Activated T-cell treated with anti-CD3 and anti-CD28 coated beads, Interleukin-2, amount 50 U/mL, for 24 hours (primary cell): ENCODE measurements at places on chromosomes 16 and 17.

DNA sequence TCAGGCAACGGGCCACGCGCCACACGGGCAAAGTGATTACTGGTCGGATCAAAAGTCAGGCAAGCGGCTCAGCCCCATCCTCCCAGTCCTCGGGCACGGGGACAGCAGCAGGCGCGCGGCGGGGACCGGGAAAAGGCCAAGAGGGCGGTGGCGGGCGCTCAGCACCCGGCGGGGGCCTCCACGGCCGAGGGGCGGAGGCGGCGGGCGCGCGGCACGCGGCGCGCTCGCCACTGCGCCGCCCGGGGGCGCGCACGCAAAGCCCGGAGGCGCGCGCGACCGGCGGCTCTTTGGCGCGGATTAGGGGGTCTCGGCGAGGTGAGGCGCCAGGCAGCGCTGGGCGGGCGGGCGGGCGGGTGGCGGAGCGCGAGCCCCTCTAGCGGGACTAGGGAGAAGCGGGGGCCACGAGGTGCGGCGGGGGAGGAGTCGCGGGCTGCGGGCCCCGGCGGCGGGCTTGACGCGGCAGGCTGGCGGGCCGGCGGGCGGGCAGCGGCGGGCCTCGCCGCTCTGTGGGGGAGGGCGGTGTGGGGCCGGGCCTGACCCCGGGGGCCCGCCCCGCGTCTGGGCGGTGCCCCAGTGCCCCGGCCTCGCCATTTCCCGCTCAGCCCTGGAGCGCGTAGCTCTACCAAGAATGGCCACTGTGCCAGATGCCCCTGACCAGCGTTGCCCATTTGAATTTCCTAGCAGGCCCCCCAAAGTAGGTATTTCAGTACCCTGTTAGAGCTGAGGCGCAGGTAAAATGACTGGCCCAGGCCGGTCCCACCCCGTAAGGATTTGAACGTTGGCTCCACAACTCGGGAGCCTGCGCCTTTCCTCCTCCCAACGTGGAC is at the start of the genes ACACA and TADA2A:
Gene ACACA, minus strand, starts transcription at position 202 of the 827 bp plus-strand sequence. CDS start 537 bp downstream, outside the sequence.
Gene TADA2A, plus strand, starts transcription at position 252 of the 827 bp plus-strand sequence. CDS start 4,480 bp downstream, outside the sequence.
- DNase-seq, result peak; percentile 88

DNA sequence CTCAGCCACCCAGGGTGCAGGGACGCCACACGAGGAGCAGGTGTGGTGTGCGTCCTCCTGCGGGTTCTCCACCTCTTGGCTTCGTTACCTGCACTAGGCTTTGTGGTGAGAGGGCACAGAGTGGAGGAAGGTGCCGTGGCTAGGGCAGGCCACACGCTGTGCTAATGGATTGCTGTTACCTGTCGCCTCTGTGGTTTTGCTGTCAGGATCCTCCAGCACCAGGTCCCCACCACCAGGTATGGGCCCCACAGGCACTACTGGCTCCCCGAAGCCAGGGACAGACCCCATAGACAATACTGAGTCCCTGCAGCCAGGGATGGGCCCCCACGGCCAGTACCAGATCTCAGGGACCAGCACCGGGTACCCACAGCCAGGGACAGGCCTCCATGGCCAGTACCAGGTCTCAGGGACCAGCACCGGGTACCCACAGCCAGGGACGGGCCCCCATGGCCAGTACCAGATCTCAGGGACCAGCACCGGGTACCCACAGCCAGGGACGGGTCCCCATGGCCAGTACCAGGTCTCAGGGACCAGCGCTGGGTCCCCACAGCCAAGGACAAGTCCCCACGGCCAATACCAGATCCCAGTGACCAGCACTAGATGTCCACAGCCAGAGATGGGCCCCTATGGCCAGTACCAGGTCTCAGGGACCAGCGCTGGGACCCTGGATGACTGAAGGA is 315.6 kb downstream of the SEC14L1 start:
- peak; percentile 68 for DNase-seq

- DNase-seq, result no peak
Measured at GRCh38 chr17:44541884-44542581, 15.3 kb upstream of the FZD2 start.

GRCh38 chr16:31187808-31188189 is 7.9 kb downstream of the FUS start:
- DNase-seq, result no peak

- no peak for DNase-seq
Measured at GRCh38 chr17:60358606-60359225, 33.2 kb downstream of the USP32 start.

- DNase-seq, result no peak
Measured at GRCh38 chr17:47829870-47830269, 1.5 kb downstream of the MRPL10 start.

GRCh38 chr16:81107511-81107910 is 11.3 kb upstream of the GCSH start:
- no peak for DNase-seq

DNA sequence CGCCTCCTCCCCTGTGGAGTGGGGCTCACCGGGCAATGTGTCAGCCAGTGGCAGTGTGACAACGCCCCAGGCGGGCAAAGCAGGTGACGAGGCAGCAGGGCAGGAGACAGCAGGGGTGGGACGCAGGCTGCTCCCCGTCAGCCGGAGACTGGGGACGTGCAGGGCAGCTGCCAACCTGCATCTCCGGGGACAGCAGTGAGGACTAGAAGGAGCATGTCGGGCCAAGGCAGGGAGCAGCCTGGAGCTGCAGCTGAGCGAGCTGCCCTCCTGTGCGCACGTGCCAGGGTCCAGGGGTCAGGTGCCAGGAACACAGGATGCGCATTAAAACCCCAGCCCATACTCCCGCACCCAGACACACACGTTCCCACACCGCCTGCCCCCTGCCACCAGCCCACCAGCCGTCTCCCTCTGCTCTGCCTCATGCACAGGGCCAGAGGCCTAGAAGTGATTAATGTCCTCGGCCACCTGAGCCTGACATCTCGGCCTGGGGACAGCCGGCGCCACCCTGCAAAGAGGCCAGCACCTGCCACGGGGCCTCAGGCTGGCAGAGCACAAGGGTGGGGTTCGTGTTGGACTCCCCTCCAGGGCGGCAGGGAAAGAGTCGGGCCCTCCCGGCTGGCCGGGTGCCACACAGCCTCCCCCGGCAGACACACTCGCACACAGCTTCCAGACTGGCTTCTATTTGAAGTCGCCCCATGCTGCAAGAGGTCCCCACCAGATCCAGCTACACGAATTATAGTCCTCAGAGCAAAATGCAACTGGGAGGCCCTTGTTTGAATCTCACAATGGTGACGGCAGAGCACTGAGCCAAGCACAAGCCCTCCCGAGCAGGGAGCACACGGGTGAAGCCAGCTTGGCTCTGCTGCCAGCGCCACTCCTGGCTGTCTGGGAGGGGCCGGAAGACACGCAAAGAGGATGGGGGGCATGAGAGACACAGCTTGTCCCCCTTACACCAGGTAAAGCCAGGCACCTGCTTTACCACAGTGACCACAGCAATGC is 90.4 kb downstream of the RBFOX3 start:
- DNase-seq, result no peak

DNA sequence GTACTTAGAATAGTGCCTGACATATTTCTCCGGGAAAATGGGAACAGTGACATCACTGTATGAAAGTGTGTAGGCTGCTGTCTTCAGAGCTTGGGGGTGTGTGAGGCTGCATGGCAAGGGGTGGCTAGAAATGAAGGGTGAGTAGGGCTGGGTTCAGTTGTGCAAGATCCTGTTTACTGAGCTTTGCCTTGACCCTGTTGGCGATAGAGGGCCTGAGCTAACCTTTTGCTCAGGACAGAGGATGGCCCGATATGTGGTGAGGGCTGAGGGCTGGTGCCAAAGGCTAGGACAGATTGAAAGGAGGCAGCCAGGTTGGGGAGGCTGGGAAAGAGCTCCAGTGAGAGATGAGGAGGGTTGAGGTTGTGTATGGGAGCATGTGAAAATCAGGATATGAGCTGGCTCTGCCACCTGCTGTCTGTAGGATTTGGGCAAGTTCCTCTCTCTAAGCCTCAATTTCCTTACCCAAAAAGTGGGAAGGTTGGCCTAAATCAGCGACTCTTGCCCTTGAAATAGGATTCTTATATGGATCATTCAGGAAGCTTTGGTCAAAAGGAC is 6.0 kb upstream of the CCL1 start:
- no peak for DNase-seq

- DNase-seq, result no peak
Measured at GRCh38 chr16:12724226-12724625, 79.5 kb downstream of the CPPED1 start.

DNA sequence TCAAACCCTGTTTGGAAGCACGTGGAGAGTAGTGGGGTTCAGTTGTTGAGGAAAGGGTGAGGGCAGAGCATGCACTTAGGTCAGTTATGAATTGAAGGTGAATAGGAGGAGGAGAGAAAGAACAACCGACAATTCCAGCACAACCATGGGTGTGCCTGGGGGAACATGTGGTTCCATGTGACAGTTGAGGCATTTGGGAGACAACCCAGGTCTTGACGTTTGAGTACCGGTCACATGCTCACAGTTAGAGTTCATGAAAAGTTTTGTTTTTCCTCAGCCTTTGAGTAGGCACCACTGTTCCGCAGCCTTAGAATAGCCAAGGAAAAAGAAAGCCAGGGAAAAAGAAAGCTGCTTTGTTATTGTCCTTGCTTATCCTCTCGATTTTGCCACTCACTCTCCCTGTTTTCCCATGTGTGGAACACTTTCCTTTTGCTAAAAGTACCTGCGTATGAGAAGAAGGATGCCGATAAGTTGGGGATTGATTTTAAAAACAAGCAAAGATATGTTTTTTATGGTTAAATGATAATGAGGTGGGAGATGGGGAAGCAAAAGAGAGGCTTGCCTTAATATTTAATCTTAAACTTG is 25.6 kb upstream of the ABCC11 start:
- DNase-seq, result no peak

DNA sequence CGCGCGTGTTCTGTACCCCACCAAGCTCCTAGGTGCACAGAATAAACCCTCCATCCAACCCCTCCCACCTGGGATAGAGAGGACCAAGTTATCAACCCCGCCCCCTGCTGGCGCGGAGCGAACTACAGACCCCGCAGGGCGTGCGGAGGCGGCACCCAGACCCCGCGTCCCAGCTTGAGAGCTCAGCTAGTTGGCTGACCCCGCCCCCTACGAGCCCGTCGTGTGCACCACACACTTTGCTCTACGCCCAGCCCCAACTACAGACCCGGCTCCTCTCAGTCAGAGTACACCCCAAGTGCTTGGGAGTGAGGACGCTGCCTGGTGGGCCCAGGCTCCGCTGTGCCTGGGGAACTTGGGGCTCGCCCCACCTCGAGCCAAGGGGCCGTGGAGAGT is 1.5 kb downstream of the GRIN2A start:
- DNase-seq, result peak; percentile 45

DNA sequence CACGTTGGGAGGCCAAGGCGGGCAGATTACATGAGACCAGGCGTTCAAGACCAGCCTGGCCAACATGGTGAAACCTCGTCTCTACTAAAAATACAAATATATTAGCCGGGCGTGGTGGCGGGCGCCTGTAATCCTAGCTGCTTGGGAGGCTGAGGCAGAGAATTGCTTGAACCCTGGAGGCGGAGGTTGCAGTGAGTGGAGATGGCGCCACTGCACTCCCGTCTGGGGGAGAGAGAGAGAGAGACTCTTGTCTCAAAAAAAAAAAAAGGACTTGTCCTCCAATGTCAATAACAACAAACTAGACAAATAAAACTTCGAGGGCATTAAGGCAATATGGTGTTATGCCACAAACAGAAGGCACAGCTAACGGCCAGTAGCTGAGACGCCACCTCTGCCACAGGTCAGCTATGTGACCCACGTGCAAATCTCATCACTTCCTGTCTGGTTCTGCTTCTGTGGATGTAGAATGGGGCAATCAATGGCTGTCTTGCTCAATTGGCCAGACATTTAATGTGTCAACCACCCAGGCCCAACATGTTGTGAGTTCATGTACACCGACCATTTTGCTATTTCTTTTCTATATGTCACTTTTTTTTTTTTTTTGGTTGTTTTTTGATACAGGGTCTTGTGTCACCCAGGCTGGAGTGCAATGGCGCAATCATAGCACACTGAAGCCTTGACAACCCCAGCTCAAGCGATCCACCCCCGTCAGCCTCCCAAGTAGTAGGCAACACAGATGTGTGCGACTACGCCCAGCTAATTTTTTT is 834 bp upstream of the TXNDC11 start:
- DNase-seq, result peak; percentile 45

- no peak for DNase-seq
Measured at GRCh38 chr17:51078009-51078592, 42.6 kb downstream of the SPAG9 start.

- peak; percentile 92 for DNase-seq
Measured at GRCh38 chr17:45428050-45428617, 4.5 kb downstream of the ARHGAP27 start.

GRCh38 chr17:42188749-42189650 is 3.7 kb upstream of the HCRT start:
- no peak for DNase-seq

GRCh38 chr17:40031706-40032105 is 16.5 kb downstream of the CSF3 start:
- no peak for DNase-seq

- no peak for DNase-seq
Measured at GRCh38 chr16:48372744-48373143, 12.5 kb downstream of the SIAH1 start.

GRCh38 chr17:83179374-83179773 is 100.0 kb downstream of the METRNL start:
- DNase-seq, result no peak

GRCh38 chr17:75345514-75346167 is 56.4 kb upstream of the SLC25A19 start:
- DNase-seq, result peak; percentile 47

- no peak for DNase-seq
Measured at GRCh38 chr17:35915153-35915964, 15.2 kb downstream of the RDM1 start.

DNA sequence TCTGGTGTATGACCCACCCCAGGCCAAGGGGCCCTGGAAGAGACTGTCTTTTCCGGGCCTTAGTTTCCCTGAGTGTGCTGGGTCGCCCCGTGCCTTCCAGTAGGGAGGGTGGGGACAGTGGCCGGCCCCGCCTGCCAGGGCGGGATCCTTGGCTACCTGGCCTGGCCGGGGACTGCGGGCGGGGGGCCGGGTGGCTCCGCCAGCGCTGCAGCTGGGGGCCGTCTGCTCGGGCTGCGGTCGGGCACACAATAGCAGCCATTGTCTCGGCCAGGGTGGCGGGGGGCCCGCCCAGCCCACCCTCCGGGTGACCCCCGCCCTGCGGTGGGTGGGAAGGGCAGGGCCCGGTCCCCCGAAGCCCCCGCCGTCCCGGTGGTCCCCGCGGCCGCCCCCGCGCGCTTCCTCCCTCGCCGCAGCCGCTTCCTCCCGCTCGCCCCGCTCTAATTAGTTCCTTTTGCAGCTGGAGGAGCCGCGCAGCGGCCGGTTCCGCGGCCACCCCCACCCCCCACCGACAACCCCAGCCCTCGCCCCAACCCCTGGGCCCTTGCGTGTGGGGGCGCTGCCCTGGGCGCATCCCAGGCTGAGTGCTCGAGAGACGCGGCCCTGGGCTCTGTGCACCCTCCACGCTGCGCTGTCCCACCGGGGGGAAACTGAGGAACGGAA is 11.6 kb downstream of the GLIS2 start:
- DNase-seq, result no peak
